Fibroblast of skin of left biceps (primary cell): ENCODE measurements at places on chromosomes 12 and 14.

- no peak for DNase-seq
These were observed 27.9 kb downstream of the PCNX1 start for GRCh38 chr14:70935135-70935534.

DNA sequence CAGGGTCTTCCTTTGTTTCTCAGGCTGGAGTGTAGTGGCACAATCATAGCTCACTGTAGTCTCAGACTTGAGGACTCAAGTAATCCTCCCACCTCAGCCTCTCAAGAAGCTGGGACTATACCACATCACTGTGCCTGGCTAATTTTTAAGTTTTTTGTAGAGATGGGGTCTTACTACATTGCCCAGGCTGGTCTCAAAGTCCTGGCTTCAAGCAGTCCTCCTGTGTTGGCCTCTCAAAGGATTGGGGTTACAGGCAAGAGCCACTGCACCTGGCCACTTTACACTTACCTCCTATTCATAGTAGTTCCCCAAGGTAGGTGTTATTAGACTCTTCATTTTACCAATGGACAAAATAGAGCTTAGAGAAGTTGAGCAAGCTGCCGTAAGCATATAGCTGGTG is 29.2 kb downstream of the STYX start:
- DNase-seq, result no peak

- DNase-seq, result no peak
These were observed 3.6 kb downstream of the SMCO3 start for GRCh38 chr12:14810167-14810952.

- DNase-seq, result no peak
These were observed 2.4 kb upstream of the KIF26A start for GRCh38 chr14:104135904-104136471.

GRCh38 chr14:76773956-76774820 is 12.9 kb downstream of the VASH1 start:
- DNase-seq, result no peak

DNA sequence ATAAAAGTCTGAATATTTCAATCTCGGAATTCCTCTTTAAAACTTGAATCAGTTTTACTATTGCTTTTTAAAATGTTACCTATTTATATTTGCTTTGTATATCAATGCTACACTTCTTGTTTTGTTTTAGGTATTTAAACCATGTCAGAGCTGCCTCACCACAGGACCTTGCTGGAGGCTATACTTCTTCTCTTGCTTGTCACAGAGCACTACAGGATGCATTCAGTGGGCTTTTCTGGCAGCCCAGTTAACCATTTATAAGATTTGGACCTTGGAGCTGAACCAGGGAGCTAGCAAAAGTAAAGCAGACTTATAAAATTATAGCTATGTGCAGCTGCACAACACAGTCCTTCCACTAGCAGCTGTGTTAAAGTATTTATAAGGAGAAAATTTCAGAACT is 12.8 kb downstream of the TRMT5 start:
- DNase-seq, result no peak

DNA sequence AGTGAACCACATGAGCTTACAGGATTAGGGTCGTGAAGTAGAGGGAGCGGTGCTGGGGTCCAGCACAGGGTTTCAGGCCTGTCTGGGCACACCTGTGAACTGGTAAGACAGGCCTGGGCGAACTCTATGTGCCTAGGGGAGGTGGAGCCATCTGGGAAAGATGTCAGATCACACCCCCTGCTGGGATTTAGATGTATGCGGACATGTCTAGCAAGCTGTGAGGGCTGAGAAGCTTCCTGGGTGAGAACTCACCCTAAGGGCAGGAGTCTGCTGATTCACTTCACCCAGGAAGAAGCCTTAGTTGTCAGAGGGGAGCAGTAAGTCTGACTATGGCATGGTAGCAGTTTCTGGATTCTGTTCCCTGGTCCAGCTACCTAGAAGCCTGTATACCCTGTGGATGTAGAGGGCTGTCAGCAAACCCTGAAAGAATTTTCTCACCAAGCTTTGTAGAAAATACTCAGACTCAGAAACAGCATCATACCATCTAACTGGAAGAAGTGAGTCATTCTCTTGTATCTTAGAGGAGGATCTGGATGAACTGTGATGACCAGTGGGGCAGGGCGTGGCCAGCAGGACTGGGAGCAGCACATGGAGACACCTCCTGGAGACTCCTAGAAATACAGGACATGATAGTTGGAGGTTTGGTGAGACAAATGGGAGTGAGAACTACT is 11.2 kb upstream of the PYGL start:
- DNase-seq, result peak; percentile 80

DNA sequence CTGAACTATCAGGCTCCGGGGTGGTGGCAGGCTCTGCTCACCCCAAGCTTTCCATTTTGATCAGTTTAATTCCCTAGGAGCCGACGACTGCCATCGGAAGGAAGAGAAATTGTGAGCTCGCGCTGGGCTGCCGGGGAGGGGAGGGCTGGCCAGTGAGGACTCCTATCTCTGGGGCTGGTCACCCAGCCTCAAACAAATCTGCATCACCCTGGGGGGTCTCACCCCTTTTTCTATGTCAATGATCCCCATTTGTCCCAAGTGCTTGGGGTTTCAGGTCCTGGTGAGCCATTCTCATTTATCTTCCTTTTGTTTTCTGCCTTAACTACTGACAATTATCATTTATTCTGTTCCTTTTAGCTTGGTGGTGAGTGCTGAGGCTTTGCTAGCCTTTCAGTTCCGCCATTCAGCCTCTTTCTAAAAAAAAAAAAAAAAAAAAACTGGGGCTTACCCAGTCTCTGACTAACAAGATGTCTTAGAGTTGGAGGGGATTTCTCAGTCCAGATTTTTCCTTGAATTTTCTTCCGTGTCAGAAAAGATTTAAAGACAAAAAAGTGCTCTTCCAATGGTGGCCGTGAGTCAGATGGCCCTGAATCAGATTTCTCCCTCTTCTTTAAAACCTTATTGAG is 22.8 kb upstream of the USP44 start:
- DNase-seq, result no peak

- DNase-seq, result peak; percentile 94
These were observed 20.9 kb upstream of the GPRC5A start for GRCh38 chr12:12870465-12870864.

- no peak for DNase-seq
These were observed 457.6 kb downstream of the EGLN3 start for GRCh38 chr14:33493266-33493665.

- no peak for DNase-seq
These were observed 269.4 kb downstream of the ITPR2 start for GRCh38 chr12:26563552-26563951.

DNA sequence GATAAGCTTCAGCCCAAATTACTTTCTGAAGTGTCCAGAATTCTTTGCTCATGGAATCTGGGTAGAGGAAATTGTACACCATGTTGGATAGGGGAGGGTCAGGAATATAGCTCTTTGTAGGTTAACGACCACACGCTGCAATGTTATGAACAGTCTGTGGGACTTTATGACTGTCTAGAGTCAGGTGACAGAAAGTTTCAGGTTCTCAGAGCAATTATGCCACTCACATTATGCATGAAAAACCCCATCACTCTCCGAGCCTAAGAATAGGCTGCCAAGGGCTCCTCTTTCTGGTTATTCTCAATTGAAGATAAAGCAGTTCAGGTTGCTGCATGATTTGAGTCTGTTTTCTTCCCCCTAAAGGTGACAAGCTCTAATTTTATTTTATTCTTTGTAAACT is 430.9 kb downstream of the ATP23 start:
- no peak for DNase-seq

DNA sequence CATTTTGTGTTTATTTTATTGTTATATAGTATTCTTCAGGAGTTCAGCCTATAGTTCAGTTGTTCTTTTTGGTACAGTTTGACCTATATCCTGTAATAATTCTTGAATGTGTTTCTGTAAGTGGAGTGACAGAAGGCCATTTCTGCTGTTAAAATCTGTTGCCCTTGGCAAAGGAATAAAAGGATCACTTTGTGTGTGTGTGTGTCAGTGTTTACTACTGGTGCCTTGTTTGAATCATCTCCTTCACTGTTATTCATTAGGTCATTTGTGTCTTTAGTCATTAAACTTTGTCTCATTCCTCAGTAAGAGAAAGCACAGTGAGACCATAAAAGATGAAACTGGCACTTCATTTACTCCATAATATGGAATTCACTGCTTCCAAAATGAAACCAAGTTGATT is 130.7 kb downstream of the TMTC2 start:
- DNase-seq, result no peak

DNA sequence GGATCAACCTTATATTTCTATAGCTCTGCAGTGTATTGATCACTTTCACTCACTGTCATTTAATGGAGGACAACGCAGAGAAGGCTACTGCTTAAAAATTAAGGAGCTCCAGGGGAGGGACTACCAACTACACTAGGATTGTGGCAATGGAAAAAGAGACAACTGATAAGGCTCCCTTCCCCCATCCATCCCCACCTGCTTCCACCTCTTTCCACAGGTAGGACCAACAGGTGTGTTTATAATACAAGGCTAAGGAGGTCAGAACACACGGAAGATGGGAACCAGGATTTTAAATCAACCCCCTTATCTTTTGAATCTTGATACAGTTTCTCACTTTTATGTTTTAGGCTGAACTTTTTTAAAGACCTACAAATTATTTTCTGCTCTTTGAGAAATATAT is 90.8 kb downstream of the STAB2 start:
- no peak for DNase-seq

- DNase-seq, result no peak
These were observed 3.3 kb upstream of the C1QL4 start for GRCh38 chr12:49340095-49340870.

- no peak for DNase-seq
These were observed 92.8 kb downstream of the OTOGL start for GRCh38 chr12:80192087-80192486.

DNA sequence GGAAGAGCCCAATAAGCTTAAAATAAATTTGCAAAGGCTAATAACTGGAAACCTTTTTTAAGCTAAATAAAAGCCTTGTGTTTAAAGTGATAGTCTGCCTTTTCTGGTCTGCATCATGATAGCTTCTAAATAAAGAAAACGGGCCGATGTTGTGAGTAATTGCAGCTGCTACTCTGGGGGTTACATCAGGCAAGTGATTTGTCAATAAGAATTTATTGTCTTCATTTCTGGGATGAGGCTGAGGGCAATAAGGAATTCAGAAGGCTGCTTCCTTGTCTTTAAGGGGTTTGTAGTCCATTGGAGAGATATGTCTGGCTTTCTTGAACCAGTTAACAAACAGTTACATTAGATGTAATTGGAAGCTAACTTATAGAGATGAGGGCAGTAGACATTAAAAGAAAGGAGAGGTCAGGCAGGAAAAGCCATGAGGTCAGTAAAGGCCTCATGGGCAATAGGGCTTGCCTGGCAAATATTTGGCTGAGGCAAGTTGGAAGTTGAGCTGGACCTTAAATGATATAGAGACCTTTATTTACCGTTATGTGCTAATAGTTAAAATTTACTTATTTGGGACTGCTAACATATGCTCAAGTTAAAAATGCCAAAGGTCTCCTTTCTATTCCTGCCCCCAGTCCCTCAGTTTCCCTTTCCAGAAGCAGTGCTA is 85.0 kb downstream of the CRADD start:
- DNase-seq, result peak; percentile 64

DNA sequence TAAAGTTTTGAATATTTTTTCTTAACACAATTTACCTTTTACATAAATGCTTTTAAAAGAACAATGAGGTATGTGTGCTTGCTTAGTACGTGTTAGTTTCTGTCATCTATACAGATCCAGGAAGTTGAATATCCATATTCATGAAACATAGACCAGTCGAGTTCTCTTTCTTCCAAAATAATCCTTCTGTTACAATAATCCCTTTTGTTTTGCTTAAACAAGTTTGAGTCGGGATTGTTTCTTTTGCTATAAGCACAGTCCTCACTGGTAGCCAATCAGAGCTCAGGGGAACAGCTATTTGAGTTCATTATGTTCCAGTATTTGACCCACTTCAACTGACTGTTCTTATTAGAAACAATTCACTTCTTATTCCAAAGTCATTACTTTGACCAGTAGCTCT is 214.7 kb upstream of the FLRT2 start:
- no peak for DNase-seq

DNA sequence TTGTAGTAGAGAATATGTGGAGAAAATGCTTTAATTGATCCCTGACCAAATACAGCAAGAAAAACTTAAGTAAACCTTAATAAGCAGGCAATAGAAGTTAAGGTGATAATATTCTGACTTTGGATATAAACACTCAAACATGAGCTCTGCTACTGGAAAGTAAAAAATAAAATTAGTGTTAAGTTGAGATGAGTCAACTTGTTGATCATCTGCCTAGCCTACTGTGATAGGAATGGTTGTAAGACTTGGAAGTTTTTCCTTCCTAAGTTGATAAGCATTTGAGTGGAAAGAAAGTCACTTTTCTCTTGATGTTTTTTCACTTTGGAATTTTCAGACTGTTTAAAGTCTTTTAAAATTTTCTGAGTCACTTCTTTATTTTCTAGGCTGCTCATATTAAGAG is 26.0 kb downstream of the ADIPOR2 start:
- no peak for DNase-seq

- no peak for DNase-seq
These were observed 43.8 kb downstream of the ANO6 start for GRCh38 chr12:45259675-45260074.

- DNase-seq, result no peak
These were observed 40.1 kb downstream of the VDR start for GRCh38 chr12:47864646-47865235.

DNA sequence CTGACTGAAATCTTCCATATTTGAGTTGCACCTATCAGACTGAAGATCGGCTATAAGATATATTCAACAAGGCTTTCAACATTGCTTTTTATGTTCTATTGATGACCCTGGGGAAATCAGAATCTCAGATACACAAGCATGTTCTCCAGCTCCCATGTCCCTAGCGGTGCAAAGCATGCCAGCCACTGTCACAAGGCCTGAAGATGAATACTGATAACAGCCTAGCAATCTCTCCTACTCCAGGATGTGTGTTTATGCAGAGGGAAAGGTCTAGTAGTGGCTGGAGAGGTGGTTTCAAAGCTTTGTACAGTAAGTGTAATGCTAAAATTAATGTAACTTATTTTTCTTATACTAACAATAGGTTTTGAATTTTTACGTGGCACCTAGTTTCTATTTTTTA is 64.6 kb downstream of the SOX5 start:
- DNase-seq, result no peak

GRCh38 chr14:83291714-83292113 is 1758.1 kb upstream of the SEL1L start:
- no peak for DNase-seq

- no peak for DNase-seq
These were observed 1.9 kb downstream of the FBRSL1 start for GRCh38 chr12:132491761-132492378.

DNA sequence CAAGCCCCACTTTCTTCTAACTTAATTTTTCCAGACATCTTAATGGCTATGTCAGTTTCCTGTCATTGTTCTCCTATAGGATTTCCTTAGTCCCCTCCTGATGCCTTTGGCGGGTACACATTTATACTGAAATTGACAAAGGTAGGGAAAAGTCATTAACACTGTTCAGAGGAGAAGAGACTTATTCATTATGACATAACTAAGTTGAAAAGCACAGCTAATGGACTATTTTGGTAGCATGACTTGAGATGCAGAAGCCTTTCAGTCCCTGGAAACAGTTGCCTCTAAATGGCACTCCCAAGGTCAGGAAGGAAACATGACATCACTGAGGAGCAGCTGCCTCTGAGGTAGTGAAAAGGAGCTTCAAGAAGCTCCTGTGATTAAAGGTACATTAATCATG is 317.5 kb upstream of the KITLG start:
- no peak for DNase-seq
